Activated B cell treated with CpG ODN at 0.5 μM for 24 hours (primary cell): ENCODE measurements at places on chromosomes 11 and 22. TPM values are rescaled to one million over a fixed set of nuclear protein-coding genes. Genes with fewer than 3 reads are reported as not detected.

Gene CEP126
- total RNA-seq: 1.4 and 1.5 TPM in 2 replicates

Gene SLC22A25
- total RNA-seq: not detected in 2 replicates

Gene IGSF22
- 0.17 and 1.4 TPM in 2 replicates for total RNA-seq

Gene IL18
- total RNA-seq: 0.34 and 1.00 TPM in 2 replicates

Gene TSGA10IP
- total RNA-seq: not detected in 2 replicates

Gene INSC
- not detected in 2 replicates for total RNA-seq

Gene E2F8
- total RNA-seq: 0.82 and 0.88 TPM in 2 replicates

Gene VSIG10L2
- not detected in 2 replicates for total RNA-seq

Gene ADSL
- 102 and 109 TPM in 2 replicates for total RNA-seq

Gene RIMBP3C
- 0.24 TPM in 1 of 2 replicates, not detected in the other for total RNA-seq

Gene MYRF
- total RNA-seq: 0.78 and 1.0 TPM in 2 replicates

Gene FGF19
- total RNA-seq: not detected in 2 replicates
